ENCODE measurements at places on chromosomes 12 and 14. TPM values are rescaled to one million over a fixed set of nuclear protein-coding genes. Genes with fewer than 3 reads are reported as not detected.

DNA sequence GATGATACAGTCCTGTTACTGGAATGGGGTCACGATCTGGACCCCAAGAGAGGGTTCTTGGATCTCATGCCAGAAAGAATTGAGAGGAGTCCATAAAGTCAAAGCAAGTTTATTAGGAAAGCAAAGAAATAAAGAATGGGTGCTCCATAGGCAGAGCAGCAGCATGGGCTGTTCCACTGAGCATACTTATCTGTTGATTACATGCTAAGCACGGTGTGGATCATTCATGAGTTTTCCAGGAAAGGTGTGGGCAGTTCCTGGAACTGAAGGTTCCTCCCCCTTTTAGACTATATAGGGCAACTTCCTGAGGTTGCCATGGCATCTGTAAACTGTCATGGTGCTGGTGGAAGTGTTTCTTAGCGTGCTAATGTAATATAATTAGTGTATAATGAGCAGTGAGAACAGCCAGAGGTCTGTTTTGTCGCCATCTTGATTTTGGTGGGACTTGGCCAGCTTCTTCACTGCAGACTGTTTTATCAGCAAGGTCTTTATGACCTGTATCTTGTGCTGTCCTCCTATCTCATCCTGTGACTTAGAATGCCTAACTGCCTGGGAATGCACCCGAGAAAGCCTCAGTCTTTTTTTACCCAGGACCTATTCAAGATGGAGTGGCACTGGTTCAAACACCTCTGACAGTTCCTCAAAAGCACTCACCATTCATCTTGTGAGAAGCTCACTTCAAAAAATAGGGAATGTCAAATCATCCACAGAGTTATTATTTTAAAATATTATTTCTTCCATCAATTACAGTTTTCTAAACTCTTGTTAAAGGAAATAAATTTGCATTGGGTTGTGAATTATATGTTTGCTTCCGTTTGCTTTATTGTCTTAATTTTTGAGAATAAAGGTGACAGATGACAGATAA is 1358.8 kb upstream of the TMEM132C start:
- H3K27ac ChIP-seq: no peak overlapping the region
- DNase-seq: no peak
- no peaks in the 10 kb centered on the region for H3K36me3 ChIP-seq
- H3K4me3 ChIP-seq: no peak overlapping the region
- no peaks in the 10 kb centered on the region for H3K27me3 ChIP-seq

Gene GARIN6
- total RNA-seq: not detected

Gene PMCH
- total RNA-seq: 1.2 TPM

DNA sequence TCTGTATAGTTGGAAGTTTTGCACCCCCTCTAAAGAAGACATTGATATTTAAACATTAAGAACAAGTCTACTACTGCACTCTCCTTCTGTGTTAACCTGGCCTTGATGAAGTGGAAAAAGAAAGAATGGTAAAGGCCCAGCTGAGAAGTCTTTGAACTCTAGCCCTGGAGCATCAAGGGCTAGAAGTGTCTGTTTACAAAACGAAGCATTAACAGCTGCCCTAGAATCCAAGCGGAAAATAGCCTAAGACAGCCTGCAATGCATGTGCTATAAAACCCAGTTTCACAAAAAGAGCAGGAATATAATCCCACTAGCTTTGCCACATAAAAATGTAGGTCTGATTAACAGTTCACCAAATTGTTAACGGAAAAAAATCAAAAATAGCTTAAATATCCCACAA is 60.5 kb downstream of the NUMB start:
- H3K27ac ChIP-seq: no peak overlapping the region
- H3K4me3 ChIP-seq: no peak overlapping the region
- DNase-seq: no peak
- H3K4me1 ChIP-seq: no peaks in the 10 kb centered on the region
- H3K36me3 ChIP-seq: no peaks in the 10 kb centered on the region
